Breast epithelium (tissue), 4 donors: ENCODE measurements at places on chromosomes 13 and 19. TPM values are rescaled to one million over a fixed set of nuclear protein-coding genes. Genes with fewer than 3 reads are reported as not detected.

DNA sequence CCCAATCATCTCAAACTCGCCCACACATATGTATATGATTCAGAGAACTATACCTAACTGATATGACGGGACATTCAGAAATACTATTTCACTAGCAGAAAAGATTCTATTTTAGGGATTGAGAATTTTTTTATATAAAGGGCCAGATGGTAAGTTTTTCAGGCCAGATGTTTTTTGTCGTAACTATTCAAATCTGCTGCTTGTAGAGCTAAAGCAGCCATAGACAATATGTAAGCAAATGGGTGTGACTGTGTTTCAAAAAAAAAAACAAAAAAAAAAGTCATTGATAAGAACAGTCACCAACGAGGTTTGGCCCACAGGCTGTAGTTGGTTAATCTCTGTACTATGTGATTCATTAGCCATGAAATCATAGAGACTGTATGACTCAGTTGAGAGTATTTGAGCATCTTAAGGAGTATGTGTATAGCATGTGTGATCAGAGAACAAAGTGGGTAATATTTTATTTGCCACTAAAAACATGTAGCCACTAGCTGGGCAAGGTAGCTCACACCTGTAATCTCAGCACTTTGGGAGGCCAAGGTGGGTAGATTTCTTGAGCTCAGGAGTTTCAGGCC, 2724.7 kb downstream of the PCDH9 start:
- DNase-seq = no peak

The DMKN gene
- total RNA-seq = 135 TPM

DNA sequence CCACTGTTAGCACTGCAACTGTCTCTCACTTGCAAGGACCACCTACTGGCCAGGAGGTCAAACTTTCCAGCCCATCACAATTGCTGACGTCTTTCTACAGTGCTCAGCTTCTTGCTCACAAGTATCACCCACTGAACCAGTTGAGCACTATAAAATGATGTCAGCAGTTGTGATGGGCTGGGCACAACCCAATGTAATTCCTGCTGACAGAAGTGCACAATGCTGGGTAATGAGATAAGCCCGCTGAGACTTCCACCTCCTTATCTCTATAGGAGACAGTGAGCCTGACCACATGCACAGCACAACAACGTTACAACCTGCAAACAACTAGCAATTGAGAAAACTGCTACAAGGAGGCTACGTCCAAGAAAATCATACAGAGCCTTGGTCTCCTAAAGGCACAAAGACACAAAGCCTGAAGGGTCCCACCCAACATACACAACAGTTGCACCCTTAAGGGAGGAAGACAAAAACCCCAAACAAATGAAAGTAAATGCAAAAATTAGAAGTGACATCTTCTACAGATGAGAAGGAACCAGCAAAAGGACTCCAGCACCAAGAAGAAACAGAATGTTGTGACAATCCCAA, 273.2 kb downstream of the LIG4 start:
- DNase-seq = no peak

The OR7C1 gene
- total RNA-seq = not detected

DNA sequence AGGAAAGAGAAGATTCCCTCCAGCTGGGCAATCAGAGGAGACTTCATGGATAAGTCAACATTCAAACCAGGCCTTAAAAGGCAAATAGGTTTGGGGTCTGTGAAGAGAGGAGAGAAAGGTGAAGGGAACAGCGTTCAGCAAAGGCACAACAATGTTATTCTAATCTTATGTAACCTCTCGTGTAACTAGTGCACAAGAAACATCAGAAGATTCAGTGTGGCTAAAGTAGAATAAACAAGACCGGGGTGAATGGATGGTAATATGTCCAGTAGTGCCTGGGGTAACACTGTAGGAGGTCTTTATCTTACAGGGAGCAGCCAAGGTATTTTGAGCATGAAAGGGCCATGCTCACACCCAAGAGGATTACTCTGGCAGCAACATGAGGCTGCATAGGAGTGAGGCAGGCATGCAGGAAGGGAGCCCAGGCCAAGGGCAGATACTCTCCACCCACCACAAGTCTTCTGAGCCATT, 24.1 kb downstream of the LHFPL6 start:
- DNase-seq = no peak

The N4BP2L1 gene
- total RNA-seq = 33.8 TPM

- no peak for DNase-seq
Measured at GRCh38 chr19:42096255-42096837, 20.4 kb downstream of the ZNF574 start.
